ENCODE measurements at places on chromosomes 1 and 21.
A peak's percentile ranks its signal among the peaks of the same experiment; 100 is the strongest.

- no peak for DNase-seq
Measured at GRCh38 chr1:117116784-117117130, 4.8 kb downstream of the TRIM45 start.

- no peak for DNase-seq
Measured at GRCh38 chr1:234836776-234837357, 226.9 kb upstream of the IRF2BP2 start.

- peak; percentile 25 for DNase-seq
Measured at GRCh38 chr1:77095236-77095635, 124.0 kb downstream of the PIGK start.

- peak; percentile 81 for DNase-seq
Measured at GRCh38 chr1:2529784-2530512, at the start of gene HES5. Gene HES5, minus strand, starts transcription at chr1:2530263. Its CDS starts 99 bp downstream, at chr1:2530164.

GRCh38 chr1:215704089-215704860 is 137.2 kb downstream of the KCTD3 start:
- DNase-seq = no peak

- DNase-seq = no peak
Measured at GRCh38 chr1:219446288-219446687, 166.6 kb downstream of the ZC3H11B start.

GRCh38 chr1:160189649-160190625 is at the start of gene CASQ1:
Gene CASQ1, plus strand, starts transcription at chr1:160190575. Its CDS starts 177 bp downstream, at chr1:160190752.
- DNase-seq = no peak

DNA sequence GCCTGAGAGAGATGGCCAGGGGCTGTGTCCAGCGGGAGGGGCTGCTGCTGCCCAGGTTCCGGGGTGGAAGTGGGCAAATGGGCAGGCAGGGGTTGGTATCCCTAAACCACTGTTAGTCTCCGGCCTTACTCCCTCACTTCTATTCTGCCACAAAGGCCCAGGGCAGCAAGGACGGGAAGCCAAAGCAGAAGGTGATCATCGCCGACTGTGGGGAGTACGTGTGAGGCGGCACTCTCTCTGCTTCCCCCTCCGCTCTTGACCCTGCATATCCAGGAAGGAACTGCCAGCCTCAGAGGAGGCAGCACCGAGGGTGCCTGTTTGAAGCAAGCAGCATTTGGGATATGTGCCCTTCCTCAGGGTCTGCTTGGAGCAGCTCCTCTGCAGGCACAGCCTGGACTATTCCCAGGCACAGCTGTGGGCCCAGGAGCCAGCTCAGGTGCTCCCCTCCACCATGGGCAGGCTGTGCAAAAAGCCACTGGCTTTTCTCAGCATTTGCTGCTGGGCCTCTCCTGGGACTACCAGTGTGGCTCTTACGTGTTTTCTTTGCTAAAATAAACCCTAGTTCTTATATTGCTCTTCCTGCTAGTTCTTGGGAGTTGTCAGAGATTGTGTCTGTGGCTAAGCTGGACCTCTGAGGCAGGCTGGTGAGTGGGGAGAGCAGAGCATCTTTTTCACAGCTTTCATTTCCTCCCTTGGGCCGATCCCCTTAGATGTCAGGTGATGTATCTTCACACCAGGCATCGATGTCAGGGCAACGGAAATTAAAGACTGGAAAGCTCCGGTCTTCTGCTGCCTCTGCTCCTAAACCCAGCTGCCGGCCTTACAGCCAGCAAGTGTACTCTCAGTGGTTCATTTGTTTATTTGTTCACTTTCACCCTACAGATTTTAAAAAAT is 14.7 kb downstream of the PPIE start:
- no peak for DNase-seq

DNA sequence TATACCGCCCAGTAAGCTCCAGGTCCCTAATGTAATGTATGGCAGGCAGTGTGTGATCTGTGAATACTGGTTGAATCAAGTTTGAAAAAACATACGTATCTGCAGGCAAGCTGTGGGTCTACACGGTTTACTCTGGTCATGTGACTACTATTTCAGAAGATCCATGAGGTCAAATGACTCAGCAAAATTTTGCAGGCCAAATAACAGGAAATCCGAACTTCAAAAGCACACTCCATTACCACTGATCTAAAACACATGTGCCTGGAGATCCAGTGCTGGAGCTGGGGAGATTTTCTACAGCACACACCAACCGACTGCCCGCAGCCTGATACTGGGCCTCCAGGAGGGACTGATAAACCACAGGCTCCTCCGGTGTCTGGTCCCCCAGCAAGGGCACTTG is 64.5 kb upstream of the SLC44A3 start:
- DNase-seq = no peak

DNA sequence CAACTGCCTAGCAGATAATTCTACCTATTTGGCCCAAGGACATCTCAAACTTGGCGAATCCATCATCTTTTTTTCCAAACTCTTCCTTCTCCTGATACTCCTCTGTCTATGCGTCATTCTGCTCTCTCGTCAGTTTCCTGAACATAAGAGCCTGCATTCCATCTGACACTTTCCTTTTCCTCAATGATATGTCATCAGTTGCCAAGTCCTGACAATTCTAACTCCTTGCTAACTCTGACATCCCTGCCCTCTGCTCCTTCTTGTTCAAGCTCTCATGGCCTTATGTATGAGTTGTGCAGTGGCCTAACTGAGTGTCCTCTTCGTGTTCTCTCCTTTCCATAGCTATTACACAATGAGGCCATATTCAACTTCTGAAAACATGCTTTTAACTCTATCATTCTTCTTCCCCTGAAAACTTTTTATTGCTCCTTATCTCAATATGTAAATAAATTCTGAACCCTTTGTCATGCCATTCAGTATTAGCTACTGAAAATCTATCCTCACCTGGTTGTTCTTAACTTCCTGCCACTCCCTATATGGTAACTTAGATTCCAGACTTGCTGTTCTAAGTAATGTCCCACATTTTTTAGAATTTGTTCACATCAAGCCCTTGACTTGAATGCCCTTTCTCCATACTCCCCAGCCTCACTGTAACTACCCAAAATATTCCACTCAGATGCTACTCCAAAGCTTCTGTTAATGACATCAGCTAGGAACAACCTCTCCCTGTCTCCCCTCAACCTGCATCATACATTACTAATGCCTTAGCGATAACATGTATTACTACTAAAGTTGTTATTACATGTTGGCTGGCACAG is 11.5 kb downstream of the PALMD start:
- DNase-seq = no peak

DNA sequence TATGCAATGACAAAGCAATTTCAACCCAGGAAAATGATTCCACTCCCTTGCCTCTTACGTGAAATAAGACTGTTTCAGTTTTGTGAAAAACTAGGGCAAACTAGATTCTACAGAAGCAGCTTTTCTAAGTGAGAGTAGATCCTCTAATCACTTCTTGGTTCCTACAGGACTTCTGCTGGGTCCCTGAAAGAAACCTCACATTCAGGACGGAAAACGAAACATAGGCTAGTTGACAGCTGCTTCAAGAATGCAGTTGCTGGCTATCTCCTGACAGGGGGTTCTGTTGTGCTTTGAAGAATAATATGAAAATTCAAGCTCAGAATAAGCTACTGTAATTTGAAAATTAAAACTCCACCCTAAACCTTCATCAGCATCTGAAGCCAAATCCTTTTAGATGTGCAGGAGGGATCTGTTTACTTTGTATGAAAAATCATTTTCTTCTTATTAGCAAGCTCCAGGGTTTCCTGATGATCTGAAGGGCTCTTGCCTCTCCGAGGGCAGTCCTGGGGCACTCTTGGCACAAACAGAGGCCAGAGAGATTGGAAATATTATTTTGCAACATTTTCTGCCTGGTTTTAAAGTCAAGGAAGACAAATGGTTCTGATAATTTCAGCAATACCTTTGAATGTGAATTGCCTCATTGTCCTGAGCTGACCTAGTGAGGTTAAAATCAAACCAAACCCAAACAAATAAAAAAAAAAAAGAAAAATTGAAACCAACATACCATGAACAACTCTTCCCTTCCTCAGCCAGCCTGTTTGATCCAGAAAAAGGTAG is 55.0 kb downstream of the NTMT2 start:
- DNase-seq = no peak

Data from NCI-H1417 (cell line).